ENCODE measurements at places on chromosomes 6 and 20. TPM values are rescaled to one million over a fixed set of nuclear protein-coding genes. Genes with fewer than 3 reads are reported as not detected.

The ZNF311 gene
- 6.9 TPM for total RNA-seq

The TPBG gene
- 4.5 TPM for total RNA-seq

The VARS1 gene
- total RNA-seq: 34.6 TPM

The PM20D2 gene
- total RNA-seq: 19.6 TPM

The NEDD9 gene
- 39.1 TPM for total RNA-seq

Data from frontal cortex (tissue), 4 donors.